ENCODE measurements at places on chromosomes 5 and 9.

GRCh38 chr5:180387798-180388197 lies 34.7 kb upstream of the GFPT2 start:
- DNase-seq, result no peak

DNA sequence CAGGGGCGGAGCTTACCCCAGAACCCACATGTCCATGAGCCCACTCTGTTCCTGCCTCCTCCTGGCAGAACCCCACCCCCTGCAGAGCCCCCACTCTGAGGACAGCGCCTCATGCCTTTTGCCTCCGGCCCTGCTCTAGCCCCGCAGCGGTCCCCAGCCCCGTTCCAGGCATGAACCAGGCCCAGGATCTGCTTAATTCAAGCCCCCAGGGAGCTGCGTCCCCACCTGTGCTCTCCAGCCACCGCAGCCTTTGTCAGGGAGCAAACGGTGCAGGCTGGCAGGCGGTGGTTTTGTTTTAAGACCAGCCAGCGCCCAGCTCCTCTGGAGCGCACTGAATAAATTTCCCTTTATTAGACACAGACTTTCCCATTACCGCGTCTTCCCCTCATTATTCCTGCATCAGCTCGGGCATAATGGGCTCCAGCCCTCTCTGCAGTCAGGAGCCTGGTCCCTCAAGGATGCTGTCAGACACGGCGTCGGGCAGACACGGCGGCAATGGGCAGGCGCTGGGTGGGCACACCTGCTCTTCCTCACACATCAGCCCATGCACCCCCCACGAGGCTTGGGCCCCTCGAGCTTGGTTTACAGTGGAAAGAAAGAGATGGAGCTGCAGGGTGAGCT lies 137.6 kb downstream of the OLFM1 start:
- DNase-seq, result no peak

GRCh38 chr5:156391139-156391538 lies 64.2 kb downstream of the SGCD start:
- no peak for DNase-seq

- no peak for DNase-seq
These were observed 287.4 kb downstream of the GLIS3 start for GRCh38 chr9:4012441-4012840.

DNA sequence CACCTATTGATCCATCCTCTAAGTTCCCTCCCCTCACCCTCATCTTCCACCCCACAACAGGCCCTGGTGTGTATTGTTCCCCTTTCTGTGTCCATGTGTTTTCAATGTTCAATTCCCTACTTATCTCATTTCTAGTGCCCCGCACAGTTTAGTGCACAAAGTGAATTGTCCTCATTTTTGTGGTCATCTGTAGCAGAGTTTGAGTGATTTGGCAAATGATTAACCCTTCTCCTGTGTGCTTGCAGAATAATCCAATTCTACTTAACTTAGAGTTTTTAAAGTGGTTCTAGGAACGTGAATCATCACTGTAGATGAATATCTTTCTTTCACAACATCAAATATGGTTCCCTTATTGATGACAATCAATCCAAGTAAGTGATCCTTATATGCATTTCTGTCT lies 6.3 kb upstream of the HAPLN1 start:
- DNase-seq, result no peak
